Heart right ventricle (tissue), 16 donors: ENCODE measurements at places on chromosomes 1 and 21. TPM values are rescaled to one million over a fixed set of nuclear protein-coding genes. Genes with fewer than 3 reads are reported as not detected.

ANXA9 gene
- 0.15 TPM for polyA plus RNA-seq

LHX4 gene
- not detected for polyA plus RNA-seq

ZNF593OS gene
- polyA plus RNA-seq = 0.46 TPM

KRTAP19-1 gene
- polyA plus RNA-seq = not detected

CLEC20A gene
- not detected for polyA plus RNA-seq

GRCh38 chr1:60173729-60174505 is 100.3 kb upstream of the C1orf87 start:
- no peak for DNase-seq

DNA sequence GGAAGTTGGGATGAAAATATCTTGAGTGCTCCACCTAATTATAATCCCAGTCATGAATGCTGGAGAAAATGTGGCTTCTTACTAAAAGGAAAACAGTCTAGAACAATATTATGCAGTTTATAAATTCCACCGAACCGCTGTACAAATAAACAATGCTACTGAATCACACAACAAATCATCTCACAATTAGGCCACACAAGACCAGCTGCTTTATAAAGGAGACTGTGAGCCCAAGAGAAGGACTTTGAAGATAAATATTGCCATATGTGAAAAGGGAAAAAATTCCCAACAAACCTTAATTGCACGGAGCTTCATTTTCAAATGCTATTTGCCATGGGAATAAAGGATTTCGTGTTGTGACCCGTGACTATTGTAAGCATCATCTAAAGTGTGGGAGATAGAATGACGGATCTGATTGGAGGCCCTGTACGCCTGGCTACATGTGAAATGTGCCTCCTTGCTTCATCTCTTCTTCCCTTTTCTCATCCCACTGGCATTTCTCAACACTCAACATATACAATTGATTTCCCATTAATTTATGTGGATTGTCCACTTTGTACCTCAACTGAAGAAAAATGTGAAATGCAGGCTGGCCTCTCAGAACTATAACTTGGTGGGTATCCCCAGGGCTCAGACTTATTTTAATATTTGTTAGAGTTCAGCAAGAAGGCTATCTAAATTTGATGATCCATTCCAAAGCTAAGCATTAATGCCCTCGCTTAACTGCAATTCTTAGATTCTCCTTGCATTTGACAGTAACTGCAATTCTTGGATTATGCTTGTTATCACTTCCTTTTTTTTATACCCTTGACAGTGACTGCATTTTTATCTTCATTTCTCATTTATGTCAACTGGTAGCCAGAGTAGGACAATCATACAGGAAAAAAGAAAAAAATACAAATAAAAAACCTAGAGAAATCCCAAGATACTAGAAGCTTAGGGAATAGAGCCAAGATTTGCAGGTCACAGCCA is 122.3 kb downstream of the TGFB2 start:
- no peak for DNase-seq

- DNase-seq = no peak
These were observed 48.3 kb upstream of the NCAM2 start for GRCh38 chr21:20949884-20950283.

GRCh38 chr1:3042481-3042880 is 21.2 kb downstream of the ACTRT2 start:
- no peak for DNase-seq

DNA sequence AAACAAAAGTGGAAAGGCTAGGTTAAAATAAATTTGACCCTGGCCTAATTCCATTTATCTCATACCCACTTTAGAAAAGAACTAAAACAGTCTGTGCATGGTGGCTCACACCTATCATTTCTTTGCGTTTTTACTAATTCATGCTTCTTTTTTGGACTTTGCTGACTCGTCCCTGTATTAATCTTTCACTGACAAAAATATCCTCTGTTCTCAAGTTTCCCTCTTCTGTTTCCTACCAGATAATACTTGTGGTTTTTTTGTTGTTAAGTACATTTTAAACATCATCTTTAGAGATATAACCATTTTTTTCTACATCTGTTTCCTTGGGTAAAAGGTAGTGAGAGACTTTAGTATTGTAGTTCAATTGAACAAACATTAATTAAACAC is 11.5 kb downstream of the CNST start:
- no peak for DNase-seq
